A549 treated with ZK216348 at 1 μM for 4 hours (cell line): ENCODE measurements at places on chromosomes 5 and 9. TPM values are rescaled to one million over a fixed set of nuclear protein-coding genes. Genes with fewer than 3 reads are reported as not detected.

Gene MRPL41
- 43.8 to 100 TPM (median 90.0 TPM) in 5 replicates for total RNA-seq

Gene MEGF10
- total RNA-seq: not detected in 5 replicates

Gene HDAC3
- 46.9 to 50.4 TPM (median 48.8 TPM) in 5 replicates for total RNA-seq

Gene CCDC171
- total RNA-seq: 0.31 to 0.59 TPM (median 0.36 TPM) in 5 replicates

Gene SKP2
- 14.5 to 20.7 TPM (median 19.5 TPM) in 5 replicates for total RNA-seq

Gene CSF1R
- total RNA-seq: 0.06 to 0.33 TPM (median 0.15 TPM) in 4 of 5 replicates, not detected in the other

Gene SLC46A2
- total RNA-seq: not detected in 5 replicates

Gene ADAMTS19
- total RNA-seq: not detected in 5 replicates

Gene OR1J2
- total RNA-seq: not detected in 5 replicates

Gene PAPPA
- total RNA-seq: 23.7 to 46.1 TPM (median 34.7 TPM) in 5 replicates

Gene KLF9
- 1.4 to 3.5 TPM (median 2.7 TPM) in 5 replicates for total RNA-seq

Gene CCL27
- 0.25 to 0.94 TPM (median 0.34 TPM) in 3 of 5 replicates, not detected in the others for total RNA-seq

Gene OLFML2A
- 16.5 to 31.7 TPM (median 24.6 TPM) in 5 replicates for total RNA-seq

Gene KLF4
- 19.6 to 24.4 TPM (median 20.6 TPM) in 5 replicates for total RNA-seq

Gene LHX2
- total RNA-seq: 2.9 to 5.0 TPM (median 4.5 TPM) in 5 replicates

Gene CTXN3
- not detected in 5 replicates for total RNA-seq

Gene AUH
- 8.5 to 12.1 TPM (median 10.4 TPM) in 5 replicates for total RNA-seq

Gene DMRTA1
- 0.63 to 0.88 TPM (median 0.79 TPM) in 5 replicates for total RNA-seq

Gene TMEM38B
- total RNA-seq: 14.3 to 18.9 TPM (median 16.8 TPM) in 5 replicates

Gene SMU1
- total RNA-seq: 17.8 to 24.5 TPM (median 18.7 TPM) in 5 replicates

Gene LRRC26
- 0.39 to 2.0 TPM (median 1.6 TPM) in 5 replicates for total RNA-seq

Gene TMEM174
- total RNA-seq: not detected in 5 replicates

Gene IFNA13
- total RNA-seq: not detected in 5 replicates

Gene TEK
- 0.06 to 0.12 TPM (median 0.07 TPM) in 5 replicates for total RNA-seq

Gene GDNF
- not detected in 5 replicates for total RNA-seq

Gene CD72
- total RNA-seq: 0.11 to 0.41 TPM (median 0.18 TPM) in 4 of 5 replicates, not detected in the other

Gene GFI1B
- not detected in 5 replicates for total RNA-seq
